Chondrocyte (in vitro differentiated cells): ENCODE measurements at places on chromosomes 1 and 21. TPM values are rescaled to one million over a fixed set of nuclear protein-coding genes. Genes with fewer than 3 reads are reported as not detected.

The PLA2G2F gene
- not detected in 3 replicates for total RNA-seq

GRCh38 chr1:48749068-48749467 is 27.6 kb downstream of the BEND5 start:
- H3K27ac ChIP-seq, result no peak overlapping the region
- H3K4me3 ChIP-seq, result no peak overlapping the region
- no peaks in the 10 kb centered on the region for H3K4me1 ChIP-seq

The ADSS2 gene
- total RNA-seq, result 43.8 to 53.6 TPM (median 47.7 TPM) in 3 replicates

DNA sequence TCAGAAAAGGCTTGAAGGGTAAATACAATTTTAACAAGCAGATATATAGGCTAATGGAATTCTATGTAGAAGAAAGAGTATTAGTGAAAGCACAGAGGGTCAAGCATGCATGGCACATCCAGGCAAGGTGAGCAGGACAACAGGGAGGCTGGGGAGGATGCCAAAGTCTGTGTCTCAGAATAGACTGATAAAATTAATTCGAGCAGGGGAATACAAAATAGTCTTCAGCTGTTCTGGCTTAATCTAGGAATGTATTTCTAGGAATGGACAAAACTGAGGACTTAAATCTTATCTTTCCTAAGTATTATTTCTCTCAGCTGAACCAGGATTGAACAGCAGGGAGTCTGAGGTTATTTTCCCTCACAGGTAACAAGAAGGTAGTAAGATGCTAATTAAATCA is 35.2 kb downstream of the NVL start:
- H3K4me3 ChIP-seq, result no peak overlapping the region
- H3K4me1 ChIP-seq, result no peaks in the 10 kb centered on the region
- no peak overlapping the region for H3K27ac ChIP-seq
- H3K27me3 ChIP-seq, result no peaks in the 10 kb centered on the region

The TRIM62 gene
- 17.3 to 35.1 TPM (median 17.7 TPM) in 3 replicates for total RNA-seq

The ZBTB18 gene
- 21.1 to 21.5 TPM (median 21.2 TPM) in 3 replicates for total RNA-seq

The RNF115 gene
- total RNA-seq, result 12.7 to 16.4 TPM (median 13.0 TPM) in 3 replicates

DNA sequence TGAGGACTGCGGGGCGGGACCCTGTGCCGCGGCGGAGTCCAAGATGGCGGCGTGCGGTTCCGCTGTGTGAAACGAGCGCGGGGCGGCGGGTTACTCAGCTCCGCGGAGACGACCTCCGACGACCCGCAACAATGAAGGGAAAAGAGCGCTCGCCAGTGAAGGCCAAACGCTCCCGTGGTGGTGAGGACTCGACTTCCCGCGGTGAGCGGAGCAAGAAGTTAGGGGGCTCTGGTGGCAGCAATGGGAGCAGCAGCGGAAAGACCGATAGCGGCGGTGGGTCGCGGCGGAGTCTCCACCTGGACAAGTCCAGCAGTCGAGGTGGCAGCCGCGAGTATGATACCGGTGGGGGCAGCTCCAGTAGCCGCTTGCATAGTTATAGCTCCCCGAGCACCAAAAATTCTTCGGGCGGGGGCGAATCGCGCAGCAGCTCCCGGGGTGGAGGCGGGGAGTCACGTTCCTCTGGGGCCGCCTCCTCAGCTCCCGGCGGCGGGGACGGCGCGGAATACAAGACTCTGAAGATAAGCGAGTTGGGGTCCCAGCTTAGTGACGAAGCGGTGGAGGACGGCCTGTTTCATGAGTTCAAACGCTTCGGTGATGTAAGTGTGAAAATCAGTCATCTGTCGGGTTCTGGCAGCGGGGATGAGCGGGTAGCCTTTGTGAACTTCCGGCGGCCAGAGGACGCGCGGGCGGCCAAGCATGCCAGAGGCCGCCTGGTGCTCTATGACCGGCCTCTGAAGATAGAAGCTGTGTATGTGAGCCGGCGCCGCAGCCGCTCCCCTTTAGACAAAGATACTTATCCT is 430 bp downstream of the RBM15 start:
- no peak for DNase-seq
- H3K4me3 ChIP-seq, result no peak overlapping the region
- H3K27ac ChIP-seq, result no peak overlapping the region

The CELA2A gene
- total RNA-seq, result not detected in 3 replicates

DNA sequence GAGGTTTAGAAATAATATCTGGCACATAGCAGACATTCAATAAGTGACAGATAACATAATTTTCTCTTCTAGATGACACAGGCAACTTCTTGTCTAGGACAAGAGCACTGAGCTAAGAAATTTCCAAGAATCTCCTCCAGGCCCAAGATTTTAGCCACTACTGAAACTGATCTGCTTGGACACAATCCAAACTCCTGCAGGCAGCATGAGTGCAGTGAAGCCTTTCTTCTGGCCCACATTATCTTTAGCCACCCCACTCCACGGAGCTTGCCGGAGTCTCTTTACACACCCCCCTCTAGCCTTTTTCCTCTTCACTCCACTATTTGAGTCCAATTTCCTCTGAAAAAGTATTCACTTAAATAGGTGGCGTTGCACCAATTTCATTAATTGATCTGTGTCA is 142.9 kb upstream of the DUSP10 start:
- H3K36me3 ChIP-seq, result no peaks in the 10 kb centered on the region
- no peak overlapping the region for H3K27ac ChIP-seq
- DNase-seq, result no peak
- H3K4me1 ChIP-seq, result peaks cover 32% of the 10 kb centered on the region

- peaks cover 9% of the 10 kb centered on the region for H3K4me1 ChIP-seq
- no peak overlapping the region for H3K27ac ChIP-seq
- no peaks in the 10 kb centered on the region for H3K36me3 ChIP-seq
- DNase-seq, result no peak
- no peak overlapping the region for H3K4me3 ChIP-seq
These were observed 3.6 kb downstream of the SLC35F3 start for GRCh38 chr1:233908092-233908491.

- H3K27ac ChIP-seq, result no peak overlapping the region
- H3K4me3 ChIP-seq, result no peak overlapping the region
- peaks cover 19% of the 10 kb centered on the region for H3K36me3 ChIP-seq
- H3K4me1 ChIP-seq, result peaks cover 5% of the 10 kb centered on the region
- H3K27me3 ChIP-seq, result no peaks in the 10 kb centered on the region
These were observed 42.0 kb downstream of the BMP8A start for GRCh38 chr1:39533442-39533841.

The FCN3 gene
- not detected in 3 replicates for total RNA-seq

The CD53 gene
- total RNA-seq, result not detected in 3 replicates

The RCC1 gene
- 18.8 to 20.5 TPM (median 20.5 TPM) in 3 replicates for total RNA-seq

- peak overlapping the region; percentile 87 for H3K27ac ChIP-seq
- H3K27me3 ChIP-seq, result no peaks in the 10 kb centered on the region
- H3K4me1 ChIP-seq, result peaks cover 57% of the 10 kb centered on the region
- H3K36me3 ChIP-seq, result no peaks in the 10 kb centered on the region
These were observed 2.9 kb downstream of the KIF1B start for GRCh38 chr1:10213186-10213705.

- no peak for DNase-seq
- no peak overlapping the region for H3K27ac ChIP-seq
- H3K27me3 ChIP-seq, result no peaks in the 10 kb centered on the region
- peaks cover 43% of the 10 kb centered on the region for H3K36me3 ChIP-seq
- H3K4me1 ChIP-seq, result peaks cover 39% of the 10 kb centered on the region
These were observed 7.7 kb downstream of the ADAMTS1 start for GRCh38 chr21:26837539-26837938.

GRCh38 chr1:9901148-9902059 is 8.7 kb downstream of the CTNNBIP1 start:
- H3K4me1 ChIP-seq, result peaks cover 28% of the 10 kb centered on the region
- no peak overlapping the region for H3K4me3 ChIP-seq
- H3K27ac ChIP-seq, result no peak overlapping the region
- peak; percentile 47 for DNase-seq
- no peaks in the 10 kb centered on the region for H3K27me3 ChIP-seq
- H3K36me3 ChIP-seq, result no peaks in the 10 kb centered on the region

DNA sequence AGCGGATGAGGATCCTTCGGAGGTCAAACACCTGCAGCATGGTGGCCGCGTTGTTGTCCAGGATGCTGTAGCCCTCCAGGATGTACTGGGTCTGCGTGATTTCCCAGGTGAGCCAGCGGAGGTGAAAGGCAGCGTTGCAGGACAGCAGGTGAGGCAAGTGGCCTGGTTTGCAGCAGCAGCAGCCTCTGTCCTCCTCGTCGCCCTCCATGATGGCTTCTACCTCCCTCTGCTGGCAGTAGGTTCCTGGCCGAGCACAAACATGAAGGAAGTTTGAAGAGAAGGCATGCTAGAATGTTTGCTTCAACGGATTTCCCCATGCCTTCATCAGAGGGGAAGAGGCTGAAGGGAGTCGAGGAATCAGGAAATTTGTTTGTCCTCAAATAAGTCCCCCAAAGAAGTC is 74.7 kb downstream of the NTPCR start:
- peaks cover 6% of the 10 kb centered on the region for H3K4me1 ChIP-seq
- DNase-seq, result no peak
- no peak overlapping the region for H3K4me3 ChIP-seq

The DENND2C gene
- total RNA-seq, result 3.0 to 3.8 TPM (median 3.3 TPM) in 3 replicates

The HES4 gene
- 56.6 to 137 TPM (median 136 TPM) in 3 replicates for total RNA-seq
